ENCODE measurements at places on chromosomes 1 and 21. TPM values are rescaled to one million over a fixed set of nuclear protein-coding genes. Genes with fewer than 3 reads are reported as not detected.

FAF1 gene
- 80.5 TPM for total RNA-seq

SPRR2E gene
- total RNA-seq = not detected

TARS2 gene
- 3.5 TPM for total RNA-seq

RXFP4 gene
- not detected for total RNA-seq
